ENCODE measurements at places on chromosomes 12 and 14.

DNA sequence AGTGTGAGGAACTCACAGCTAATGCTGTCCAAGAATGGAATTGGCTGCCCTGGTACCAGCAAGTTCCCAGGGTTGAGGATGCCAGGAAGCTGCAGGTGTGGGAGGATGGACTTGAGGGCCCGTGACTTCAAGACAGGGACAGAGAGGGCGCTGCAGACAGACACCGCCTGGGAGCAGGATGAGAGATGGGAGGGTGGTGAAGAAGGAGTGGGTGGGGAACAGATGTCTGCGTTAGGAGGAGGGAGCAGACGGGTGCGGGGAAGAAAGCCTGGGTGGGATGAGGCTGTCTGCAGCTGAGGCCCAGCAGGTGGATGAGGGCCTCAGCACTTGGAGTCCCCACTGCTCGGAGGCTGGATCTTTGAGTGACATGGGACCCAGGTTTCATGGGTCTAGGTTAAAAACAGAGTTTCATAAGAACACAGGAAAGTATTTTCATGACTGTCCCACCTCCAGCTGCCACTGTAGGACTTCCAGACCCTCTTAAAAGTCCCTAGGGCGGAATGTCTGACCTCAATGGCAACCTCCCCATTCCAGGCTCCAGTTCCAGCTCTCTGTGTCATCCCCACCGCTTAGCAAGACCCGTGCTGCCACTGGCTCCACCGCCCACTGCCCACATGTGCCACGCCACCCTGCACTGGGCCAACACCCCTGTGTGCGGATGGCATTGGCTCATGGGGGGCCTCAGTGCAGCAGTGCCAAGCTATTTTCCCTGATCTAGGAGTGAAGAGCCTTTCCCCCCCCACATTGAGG is 70.3 kb upstream of the SCN8A start:
- no peak for DNase-seq

GRCh38 chr12:80864046-80864735 is 73.5 kb downstream of the LIN7A start:
- DNase-seq, result peak; percentile 21

DNA sequence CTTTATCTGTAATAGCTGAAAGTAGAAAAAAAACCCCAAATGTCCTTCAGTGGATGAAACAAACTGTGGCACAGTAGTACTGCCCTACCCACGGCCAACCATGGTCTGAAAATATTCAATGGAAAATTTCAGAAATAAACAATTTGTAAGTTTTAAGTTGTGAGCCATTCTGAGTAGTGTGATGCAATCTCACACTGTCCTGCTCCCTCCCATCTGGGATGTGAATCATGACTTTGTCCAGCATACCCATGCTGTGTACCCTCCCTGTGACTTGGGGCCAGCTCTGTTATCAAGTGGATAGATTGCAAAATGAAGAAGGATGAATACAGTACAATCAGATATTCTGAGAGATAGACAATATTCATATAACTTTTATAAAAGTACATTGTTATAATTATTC is 106.2 kb downstream of the SMOC1 start:
- DNase-seq, result peak; percentile 34

DNA sequence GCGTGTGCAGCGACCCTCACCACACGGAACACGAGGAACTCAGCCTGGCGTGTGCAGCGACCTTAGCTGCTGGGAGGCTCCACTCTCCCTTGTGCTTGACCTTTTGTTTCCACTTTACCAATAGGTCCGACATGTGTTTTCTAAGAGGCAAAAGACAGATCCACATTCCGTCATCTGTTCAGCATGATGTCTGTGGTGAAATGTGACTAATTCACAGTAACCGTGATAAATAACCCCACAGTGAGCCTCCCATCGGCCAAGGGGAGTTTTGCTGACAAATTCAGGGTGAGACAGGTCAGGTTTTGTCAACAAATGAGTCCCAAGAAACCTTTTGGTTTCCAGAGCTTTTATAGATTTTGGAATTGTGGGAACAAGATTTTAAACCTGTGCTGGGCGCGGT is 55.9 kb downstream of the MOK start:
- no peak for DNase-seq

DNA sequence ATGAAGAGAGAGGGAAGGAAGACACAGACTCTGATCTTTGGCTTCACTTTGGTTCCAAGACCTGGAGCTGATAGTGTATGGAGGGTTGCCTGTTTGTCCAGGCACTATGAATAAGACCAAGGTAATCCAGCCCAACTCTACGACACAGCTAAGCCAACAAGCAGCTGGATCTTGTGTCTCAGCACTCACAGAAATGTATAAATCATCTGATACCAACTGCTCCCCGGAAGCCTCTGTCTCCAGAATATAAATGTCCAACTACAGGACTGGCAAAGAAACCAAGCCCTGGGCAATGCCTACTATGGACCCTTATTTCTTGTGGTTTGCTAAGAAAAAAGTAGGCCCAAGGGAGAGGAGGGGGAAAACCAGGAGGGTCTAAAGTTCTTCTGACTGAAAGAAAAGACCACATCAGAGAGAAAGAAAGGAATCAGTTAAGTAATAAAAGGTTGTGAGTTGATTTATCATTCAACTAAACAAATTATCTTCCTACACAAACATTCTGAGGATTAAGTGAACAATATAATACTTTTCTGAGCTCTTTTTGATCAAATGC is 204.0 kb downstream of the DAD1 start:
- no peak for DNase-seq
